ENCODE measurements at places on chromosomes 1 and 21.

DNA sequence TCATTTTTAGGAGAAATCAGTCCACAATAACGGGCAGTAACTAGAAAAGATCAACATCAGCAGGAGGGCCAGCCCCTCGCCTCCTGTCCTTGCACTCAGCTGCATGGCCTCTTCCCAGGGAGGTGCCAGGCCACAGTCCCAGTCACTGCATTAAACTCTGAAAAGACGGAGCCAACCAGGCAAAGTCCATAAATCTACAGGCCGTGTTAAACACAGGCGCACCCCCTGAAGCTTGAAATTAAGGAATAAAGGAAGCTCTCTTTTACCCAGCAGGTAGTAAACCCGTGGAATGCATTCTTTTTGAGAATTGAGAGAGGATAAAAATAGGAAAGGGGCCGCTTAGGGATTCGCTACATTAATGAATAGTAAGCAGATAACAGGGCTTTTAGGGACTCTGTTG lies 18.4 kb downstream of the H6PD start:
- no peak for DNase-seq
- H3K27ac ChIP-seq = peak overlapping the region; percentile 44
- no peaks in the 10 kb centered on the region for H3K27me3 ChIP-seq
- H3K36me3 ChIP-seq = no peaks in the 10 kb centered on the region
- no peak overlapping the region for H3K4me3 ChIP-seq
- peaks cover 27% of the 10 kb centered on the region for H3K4me1 ChIP-seq

GRCh38 chr1:237341391-237341790 lies 299.4 kb downstream of the RYR2 start:
- H3K4me3 ChIP-seq = no peak overlapping the region
- H3K27me3 ChIP-seq = no peaks in the 10 kb centered on the region
- H3K4me1 ChIP-seq = no peaks in the 10 kb centered on the region
- H3K27ac ChIP-seq = no peak overlapping the region

DNA sequence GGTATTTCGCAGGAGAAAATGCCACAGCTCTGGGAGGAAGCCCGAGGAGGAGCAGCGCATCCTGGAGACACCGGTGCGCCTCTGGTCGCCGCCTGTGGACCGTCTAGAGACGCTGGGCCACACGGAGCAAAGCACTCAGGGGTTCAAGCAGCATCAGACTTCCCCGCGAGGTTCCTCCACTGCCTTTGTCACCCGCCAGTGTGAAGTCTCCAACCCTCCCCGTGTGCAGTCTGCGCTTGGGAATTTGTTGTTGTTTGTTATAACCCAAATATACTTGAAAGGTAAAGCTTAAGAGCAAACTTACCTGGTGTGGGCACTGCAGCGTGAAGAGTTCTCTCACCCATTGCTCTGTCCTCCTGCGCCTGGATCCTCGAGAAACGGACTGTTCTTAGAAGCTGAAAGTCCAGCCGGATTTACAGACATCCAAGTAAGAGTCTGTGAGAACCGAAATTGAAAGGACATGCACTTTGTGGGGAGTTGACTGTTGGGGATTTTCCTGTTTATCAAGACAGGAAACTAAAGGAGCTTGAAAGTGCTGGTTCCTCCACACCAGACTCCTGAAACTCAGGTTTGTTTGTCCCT lies at the start of gene GBP4:
GBP4 (minus strand) TSS at position 452 of the 582 bp plus-strand sequence; CDS start at position 344, 108 bp downstream.
- DNase-seq = no peak
- H3K36me3 ChIP-seq = no peaks in the 10 kb centered on the region
- no peak within 1 kb of the TSS for H3K4me3 ChIP-seq

DNA sequence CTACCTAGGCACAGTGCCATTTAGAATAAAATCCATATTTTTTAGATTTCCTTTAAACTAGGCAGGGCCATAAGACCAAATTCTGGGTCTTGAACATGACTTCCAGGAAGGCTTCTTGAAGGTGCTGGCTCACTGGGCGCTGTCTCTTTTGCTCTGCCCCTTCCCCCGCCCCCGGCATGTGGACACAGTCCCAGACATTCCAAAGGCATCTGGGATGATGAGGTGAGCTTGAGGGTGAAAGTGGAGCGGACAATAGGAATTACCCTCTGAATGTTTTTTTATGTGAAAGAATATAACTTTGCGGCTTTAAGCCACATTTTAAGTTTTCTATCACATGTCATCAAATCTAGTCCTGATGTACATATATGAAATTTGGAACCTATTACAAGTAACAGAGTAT lies 29.4 kb downstream of the RWDD3 start:
- H3K4me1 ChIP-seq = peaks cover 15% of the 10 kb centered on the region
- H3K4me3 ChIP-seq = no peak overlapping the region
- H3K27ac ChIP-seq = no peak overlapping the region
- no peaks in the 10 kb centered on the region for H3K36me3 ChIP-seq
- no peaks in the 10 kb centered on the region for H3K27me3 ChIP-seq

- H3K27ac ChIP-seq = no peak overlapping the region
- H3K27me3 ChIP-seq = no peaks in the 10 kb centered on the region
- no peak for DNase-seq
- H3K4me3 ChIP-seq = no peak overlapping the region
- no peaks in the 10 kb centered on the region for H3K4me1 ChIP-seq
These were observed 6.3 kb upstream of the SYNJ1 start for GRCh38 chr21:32733990-32734613.

GRCh38 chr1:56973923-56974742 lies 8.3 kb upstream of the C8B start:
- H3K27ac ChIP-seq = no peak overlapping the region
- peaks cover 3% of the 10 kb centered on the region for H3K4me1 ChIP-seq
- DNase-seq = no peak
- no peaks in the 10 kb centered on the region for H3K27me3 ChIP-seq
- no peaks in the 10 kb centered on the region for H3K36me3 ChIP-seq

GRCh38 chr1:93471911-93472310 lies 24.0 kb downstream of the FNBP1L start:
- DNase-seq = no peak
- peaks cover 10% of the 10 kb centered on the region for H3K4me1 ChIP-seq
- H3K36me3 ChIP-seq = no peaks in the 10 kb centered on the region
- H3K27me3 ChIP-seq = no peaks in the 10 kb centered on the region
- H3K27ac ChIP-seq = no peak overlapping the region

DNA sequence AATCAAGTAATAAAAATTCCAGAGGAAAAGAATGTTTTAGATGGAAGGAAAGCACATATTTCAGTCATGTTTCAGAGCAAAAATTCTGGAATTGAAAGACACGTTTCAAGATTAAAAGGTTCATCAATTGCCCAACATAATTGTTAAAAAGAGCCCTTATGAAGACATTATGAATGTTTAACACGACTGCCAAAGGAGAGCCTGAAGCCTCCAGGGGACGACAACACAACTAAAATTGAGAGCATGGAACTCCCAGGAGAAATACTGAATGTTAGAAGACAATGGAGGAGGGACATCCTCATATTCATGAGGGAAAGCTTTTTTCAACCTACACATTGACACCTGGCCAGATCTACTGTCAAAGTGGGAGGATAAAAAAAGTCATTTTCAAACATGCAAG lies 16.0 kb downstream of the OR2T11 start:
- H3K36me3 ChIP-seq = no peaks in the 10 kb centered on the region
- H3K27me3 ChIP-seq = no peaks in the 10 kb centered on the region
- DNase-seq = peak; percentile 73
- no peaks in the 10 kb centered on the region for H3K4me1 ChIP-seq

DNA sequence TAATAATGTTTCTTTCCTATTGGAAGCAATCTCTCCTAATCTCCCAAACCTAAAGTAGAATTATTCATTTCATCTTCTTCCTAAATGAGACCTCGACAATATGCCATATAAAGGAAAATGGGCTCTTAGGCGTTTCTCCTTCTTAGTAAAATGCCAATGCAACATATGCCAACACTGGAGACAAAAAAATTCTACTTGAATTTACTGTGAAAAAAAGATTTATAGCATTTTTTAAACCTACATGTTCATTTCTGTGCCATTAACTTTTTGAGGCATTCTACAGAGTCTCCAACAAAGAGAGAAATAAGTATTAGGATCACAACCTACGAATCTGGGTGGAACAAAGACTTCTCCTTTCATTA lies 1.3 kb downstream of the WDR47 start:
- peak overlapping the region; percentile 74 for H3K27ac ChIP-seq
- DNase-seq = no peak
- H3K4me3 ChIP-seq = peak overlapping the region; percentile 51
- no peaks in the 10 kb centered on the region for H3K27me3 ChIP-seq

DNA sequence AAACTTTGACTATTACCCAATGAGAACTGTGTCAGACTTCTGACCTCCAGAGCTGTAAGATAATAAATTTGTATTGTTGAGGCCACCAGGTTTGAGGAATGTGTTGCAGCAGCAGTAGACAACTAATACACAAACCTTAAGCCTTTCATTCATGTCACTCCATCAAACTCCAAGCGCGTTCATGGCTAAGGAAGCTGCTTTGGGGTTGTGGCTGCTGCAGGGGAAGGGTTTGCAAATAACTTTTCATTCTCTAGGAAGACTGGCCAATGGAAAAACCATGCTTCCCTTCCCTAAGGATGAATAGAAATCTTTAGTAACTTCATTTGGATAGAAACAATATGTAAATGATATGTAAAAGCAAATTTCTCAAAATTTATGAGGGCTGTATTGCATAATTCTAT lies 170.4 kb downstream of the RHOU start:
- no peak for DNase-seq
- no peaks in the 10 kb centered on the region for H3K36me3 ChIP-seq
- no peak overlapping the region for H3K27ac ChIP-seq
- no peaks in the 10 kb centered on the region for H3K27me3 ChIP-seq
- no peak overlapping the region for H3K4me3 ChIP-seq

DNA sequence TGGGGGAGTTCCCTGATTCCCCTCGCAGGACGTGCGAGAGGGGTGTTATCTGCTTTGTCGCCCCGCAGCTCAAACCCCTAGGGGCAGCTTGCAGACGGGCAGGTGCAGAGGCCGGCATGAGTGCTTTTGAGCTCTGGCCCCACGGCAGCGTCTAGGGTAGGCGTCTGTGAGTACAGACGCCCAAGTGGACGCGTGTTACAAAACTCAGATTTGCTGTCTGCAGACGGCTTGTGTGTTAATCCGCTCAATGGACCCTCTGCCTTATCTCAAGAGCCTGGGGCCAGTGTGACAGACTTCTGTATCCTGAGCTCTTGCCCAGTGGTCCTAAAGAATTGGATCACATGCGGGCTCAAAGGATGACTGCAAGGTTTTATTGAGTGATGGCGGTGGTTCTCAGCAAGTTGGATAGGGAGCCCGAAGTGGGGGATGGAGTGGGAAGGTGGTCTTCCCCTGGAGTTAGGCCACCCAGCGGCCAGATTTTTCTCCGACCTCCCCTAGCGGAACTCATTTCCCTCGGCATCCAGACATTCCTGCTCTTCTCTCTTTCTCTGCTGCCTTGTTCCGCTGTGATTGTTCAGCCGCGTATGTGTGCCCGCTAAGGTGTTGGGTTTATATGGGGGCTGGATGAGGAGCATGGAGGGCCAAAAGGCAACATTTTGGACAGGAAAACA lies 9.4 kb downstream of the CFHR4 start:
- no peak for DNase-seq
- no peak overlapping the region for H3K27ac ChIP-seq
- H3K36me3 ChIP-seq = no peaks in the 10 kb centered on the region

GRCh38 chr1:23178950-23179349 lies 10.3 kb upstream of the LUZP1 start:
- no peak overlapping the region for H3K27ac ChIP-seq
- H3K4me3 ChIP-seq = no peak overlapping the region
- peaks cover 4% of the 10 kb centered on the region for H3K4me1 ChIP-seq
- no peaks in the 10 kb centered on the region for H3K27me3 ChIP-seq
- DNase-seq = no peak

GRCh38 chr1:60848583-60849188 lies 233.7 kb upstream of the NFIA start:
- H3K27me3 ChIP-seq = no peaks in the 10 kb centered on the region
- H3K4me3 ChIP-seq = no peak overlapping the region
- no peak overlapping the region for H3K27ac ChIP-seq
- no peaks in the 10 kb centered on the region for H3K36me3 ChIP-seq

GRCh38 chr21:26199456-26199855 lies 28.9 kb upstream of the APP start:
- no peaks in the 10 kb centered on the region for H3K4me1 ChIP-seq
- H3K4me3 ChIP-seq = no peak overlapping the region
- no peaks in the 10 kb centered on the region for H3K27me3 ChIP-seq
- H3K36me3 ChIP-seq = no peaks in the 10 kb centered on the region

DNA sequence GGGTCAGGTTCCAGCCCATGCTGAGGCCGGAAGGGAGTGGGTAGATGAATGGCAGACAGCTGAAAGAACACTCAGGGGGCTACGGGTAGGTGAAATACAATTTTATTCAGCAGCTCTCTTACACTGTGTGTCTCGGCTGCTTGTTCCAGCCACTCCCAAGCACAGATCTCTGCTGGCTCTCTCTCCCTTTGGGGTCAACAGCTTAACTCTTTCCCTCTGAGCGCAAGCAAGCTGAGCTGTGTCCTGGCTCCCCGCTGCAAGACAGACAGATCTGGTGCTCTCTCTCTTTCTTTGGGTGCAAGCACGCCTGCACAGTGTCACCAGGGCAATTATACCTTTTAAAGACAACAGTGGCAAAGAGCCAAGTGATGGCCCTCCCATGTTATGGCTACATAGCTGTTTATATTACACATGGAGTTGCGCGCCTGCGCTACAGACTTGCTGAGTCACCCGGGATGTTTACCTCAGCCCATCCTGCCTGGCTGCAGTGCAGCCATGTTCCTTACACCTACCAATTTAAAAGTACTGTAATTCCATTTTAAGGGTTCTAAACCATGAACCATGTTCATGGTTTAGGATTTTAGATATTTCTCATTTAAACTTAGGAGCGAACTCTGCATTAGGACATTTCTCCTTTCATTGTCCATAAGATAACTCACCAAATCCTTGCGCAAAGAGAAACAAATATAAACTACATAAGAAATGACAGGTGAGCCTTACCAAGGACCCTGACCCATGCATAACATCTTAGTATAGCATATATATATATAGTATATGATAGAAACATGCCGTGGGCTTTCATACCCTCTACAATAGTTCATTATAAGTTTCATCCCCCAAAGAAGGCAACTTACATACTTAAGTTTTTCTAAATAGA lies 396.5 kb downstream of the SMYD3 start:
- no peaks in the 10 kb centered on the region for H3K27me3 ChIP-seq
- no peaks in the 10 kb centered on the region for H3K36me3 ChIP-seq
- no peaks in the 10 kb centered on the region for H3K4me1 ChIP-seq
- no peak overlapping the region for H3K4me3 ChIP-seq
- no peak for DNase-seq

GRCh38 chr1:31127266-31127665 lies 61.7 kb upstream of the PUM1 start:
- H3K36me3 ChIP-seq = no peaks in the 10 kb centered on the region
- H3K27ac ChIP-seq = no peak overlapping the region
- DNase-seq = no peak

GRCh38 chr1:1356166-1356795 lies 2.1 kb downstream of the MXRA8 start:
- no peak overlapping the region for H3K27ac ChIP-seq
- H3K27me3 ChIP-seq = no peaks in the 10 kb centered on the region
- H3K4me1 ChIP-seq = peaks cover 32% of the 10 kb centered on the region
- peak overlapping the region; percentile 47 for H3K4me3 ChIP-seq

DNA sequence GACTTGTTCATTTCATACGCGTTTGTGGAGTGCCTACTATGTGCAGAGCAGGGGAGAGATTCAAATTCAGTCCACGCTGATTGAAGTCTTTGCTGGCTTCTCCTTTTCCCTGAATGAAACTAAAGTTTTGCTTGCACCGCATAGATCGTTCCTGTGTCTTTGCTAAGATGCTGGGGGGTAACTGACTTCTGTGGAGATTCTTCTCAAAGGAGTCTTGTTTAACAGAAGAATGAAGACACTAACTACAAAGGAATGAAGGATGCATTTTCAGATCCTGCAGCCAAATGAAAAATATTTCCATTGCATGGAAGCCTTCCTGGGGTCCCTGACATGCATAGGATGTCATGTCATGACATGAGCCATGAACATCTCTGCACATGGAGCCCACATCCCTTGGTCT lies 26.9 kb upstream of the H6PD start:
- no peak overlapping the region for H3K4me3 ChIP-seq
- H3K4me1 ChIP-seq = peaks cover 20% of the 10 kb centered on the region
- H3K27ac ChIP-seq = no peak overlapping the region
- no peaks in the 10 kb centered on the region for H3K36me3 ChIP-seq

Data from Caco-2 (cell line).